Right cardiac atrium (tissue), 5 donors: ENCODE measurements at places on chromosomes 2 and 18. TPM values are rescaled to one million over a fixed set of nuclear protein-coding genes. Genes with fewer than 3 reads are reported as not detected.

CLK1 gene
- total RNA-seq = 48.0 TPM

DSG1 gene
- 1.4 TPM for total RNA-seq

- no peak for DNase-seq
Measured at GRCh38 chr2:100196786-100197494, 54.5 kb upstream of the AFF3 start.

- peak; percentile 56 for DNase-seq
Measured at GRCh38 chr2:239789711-239790110, 235.4 kb downstream of the NDUFA10 start.

DNA sequence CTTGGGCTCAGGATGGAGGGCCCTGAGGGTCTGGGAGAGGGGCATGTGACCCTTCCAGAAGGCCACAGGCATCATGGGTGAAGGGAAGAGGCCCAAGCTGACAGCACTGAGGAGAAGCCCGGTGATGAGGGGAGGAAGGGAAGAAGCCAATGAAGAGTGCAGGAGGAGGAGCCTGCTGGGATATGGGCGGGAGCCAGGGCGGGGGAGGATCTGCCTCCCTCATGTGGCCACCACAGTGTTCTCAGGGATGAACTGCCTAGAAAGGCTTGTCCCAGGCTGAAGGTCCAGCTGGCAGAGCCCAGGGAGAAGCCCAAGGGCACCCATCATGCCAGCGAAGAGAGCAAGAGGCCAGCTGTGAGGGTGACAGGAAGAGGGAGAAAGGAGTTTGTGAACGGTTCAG is 24.6 kb upstream of the PLB1 start:
- DNase-seq = no peak

DNA sequence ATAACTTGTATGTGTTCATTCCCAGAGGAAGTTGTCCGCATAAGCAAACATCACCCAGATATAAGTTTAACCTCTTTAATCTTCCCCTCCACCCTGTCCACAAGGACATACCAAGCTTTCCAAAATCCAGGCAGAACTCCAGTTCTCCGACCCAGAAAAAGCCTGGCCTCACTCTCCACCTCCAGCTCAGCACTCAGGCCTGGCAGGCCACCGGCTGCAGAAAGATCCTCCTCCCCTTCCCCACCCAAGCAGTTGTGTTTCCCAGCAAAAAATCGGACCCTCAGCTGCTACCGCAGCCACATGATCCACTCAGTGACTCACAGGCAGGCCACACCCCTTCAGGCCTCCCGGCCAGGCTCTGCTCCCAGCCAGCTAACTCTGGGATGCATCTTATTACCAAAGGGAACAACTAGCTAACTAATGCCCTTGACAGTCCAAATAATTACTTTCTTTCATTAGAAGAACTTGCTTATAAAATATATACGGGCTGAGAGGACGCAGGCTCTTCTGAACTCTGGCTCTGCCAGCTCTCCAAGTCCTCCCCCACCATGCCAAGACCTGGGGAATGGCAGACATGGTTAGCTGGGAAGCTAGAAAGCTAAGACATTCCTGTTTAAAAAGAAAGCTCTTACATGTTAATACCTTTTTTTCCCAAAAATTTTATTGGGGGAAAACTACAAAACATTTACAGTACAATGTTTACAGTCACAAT is 4.5 kb downstream of the ZFP36L2 start:
- peak; percentile 92 for DNase-seq

EHD3 gene
- total RNA-seq = 13.3 TPM

TGFA gene
- total RNA-seq = 0.59 TPM

SLC4A5 gene
- 0.29 TPM for total RNA-seq

PTPN2 gene
- total RNA-seq = 16.5 TPM

- peak; percentile 96 for DNase-seq
Measured at GRCh38 chr2:226835796-226836547, at the start of gene RHBDD1. TSS of gene RHBDD1 (plus strand) at chr2:226836054. CDS start at chr2:226864694, 28,640 bp downstream.

CNNM4 gene
- 24.9 TPM for total RNA-seq

GRCh38 chr2:15205562-15205961 is 355.6 kb downstream of the NBAS start:
- no peak for DNase-seq

DNA sequence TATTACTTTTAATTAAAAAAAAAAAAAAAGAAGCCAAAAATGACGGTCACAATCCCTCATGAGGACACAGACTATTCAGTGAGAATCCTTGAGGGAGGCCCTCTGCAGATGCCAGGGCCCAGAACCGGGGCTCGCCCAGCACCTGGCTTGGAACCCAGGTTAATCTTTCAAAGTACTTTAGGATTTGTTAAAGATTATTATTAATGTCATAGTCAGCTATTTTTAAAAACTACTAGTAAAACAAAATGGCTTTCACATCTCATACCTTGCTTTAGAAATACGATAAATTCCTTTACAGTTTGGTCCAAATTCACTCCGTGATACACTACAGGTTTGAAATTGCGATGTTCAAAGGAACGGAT is 27.1 kb downstream of the C2orf76 start:
- no peak for DNase-seq

ZAP70 gene
- 1.0 TPM for total RNA-seq

DNA sequence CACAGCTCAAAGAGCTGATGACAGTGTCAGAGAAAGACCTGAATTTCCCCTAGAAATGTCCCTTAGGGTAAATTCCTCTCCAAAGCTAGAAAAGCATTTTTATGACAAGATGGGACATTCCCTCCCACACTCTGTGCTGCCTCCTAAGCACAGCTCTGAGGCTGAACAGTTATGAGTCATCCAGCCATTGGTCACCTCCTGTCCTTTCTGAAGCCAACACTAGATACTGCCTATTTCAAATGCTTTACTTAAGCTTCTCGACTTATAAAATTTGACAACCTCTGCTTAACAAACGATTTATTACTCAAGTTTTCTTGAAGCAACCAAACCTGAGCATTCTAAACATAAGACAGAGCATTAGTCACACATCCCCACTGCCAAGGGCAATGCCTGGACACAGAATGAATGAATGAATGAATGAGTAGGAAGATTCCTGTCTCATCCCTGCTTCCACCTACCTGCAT is 35.4 kb downstream of the B4GALT6 start:
- DNase-seq = no peak

DNA sequence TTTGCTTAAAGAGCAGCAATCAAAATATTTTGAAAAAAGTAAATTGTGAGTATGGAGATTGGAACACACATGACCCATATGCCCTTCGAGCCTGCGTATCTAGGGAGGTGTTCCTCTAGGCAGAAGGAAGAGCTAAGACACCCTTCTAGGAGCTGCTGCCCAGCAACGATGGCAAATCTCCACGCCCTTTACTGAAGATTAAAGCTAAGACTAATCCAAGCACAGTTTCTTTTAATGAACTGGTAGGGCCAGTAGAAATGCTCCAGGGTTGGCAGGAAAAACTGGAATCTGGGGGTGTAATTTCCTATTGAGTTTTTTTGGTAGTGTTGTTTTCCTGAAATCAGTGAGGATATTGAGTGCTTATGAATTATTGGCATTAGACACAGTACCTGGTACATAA is 712 bp upstream of the SERPINB13 start:
- DNase-seq = no peak

GRCh38 chr2:30300456-30301221 is 69.3 kb downstream of the LBH start:
- DNase-seq = no peak

REG3A gene
- total RNA-seq = not detected

DNA sequence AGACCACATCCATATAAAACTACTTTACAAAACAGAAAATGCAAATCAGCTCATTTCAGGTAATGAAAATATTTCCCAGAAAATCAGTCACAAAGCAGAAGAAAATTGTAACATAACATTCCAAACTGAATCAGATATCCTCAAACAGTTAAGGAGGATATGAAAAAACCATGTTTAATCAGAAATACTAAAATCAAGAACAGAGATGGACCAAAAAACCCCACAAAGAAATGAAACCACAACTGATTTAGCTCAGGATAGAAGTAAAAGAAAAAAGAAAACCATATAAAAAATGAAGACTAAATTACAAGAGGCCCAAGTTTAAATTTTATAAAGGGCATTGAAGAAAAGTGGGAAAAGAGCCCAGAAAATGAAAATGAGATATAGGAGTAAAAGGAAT is 102.9 kb downstream of the RAB3GAP1 start:
- DNase-seq = no peak

DNA sequence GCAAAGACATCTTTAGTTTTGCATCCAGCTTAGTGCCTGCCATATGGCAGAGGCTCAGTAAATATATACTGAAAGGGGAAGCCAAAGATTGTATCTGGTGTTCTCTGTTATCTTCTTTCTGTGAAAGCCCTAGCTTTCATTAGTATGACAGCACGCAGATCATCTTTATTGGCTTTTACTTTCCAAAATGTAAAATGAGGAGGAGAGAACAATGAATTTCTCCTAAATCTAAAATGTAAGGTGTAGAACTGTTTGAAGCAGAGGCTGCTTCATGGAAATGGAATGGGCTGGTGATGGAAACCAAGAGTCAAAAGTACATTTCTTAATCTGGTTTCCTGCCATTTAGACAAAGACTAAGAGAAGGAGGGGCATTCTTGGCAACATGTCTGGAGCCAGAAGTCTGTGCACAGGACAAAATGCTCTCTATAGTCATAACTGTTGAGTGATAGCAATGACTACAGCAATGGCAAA is 1029.9 kb upstream of the PIK3C3 start:
- DNase-seq = no peak

HJURP gene
- not detected for total RNA-seq

GRCh38 chr2:110853516-110853915 is 121.1 kb downstream of the ACOXL start:
- DNase-seq = no peak

GRCh38 chr2:96763511-96764252 is 3.0 kb downstream of the CNNM4 start:
- no peak for DNase-seq

POTEI gene
- total RNA-seq = 3.0 TPM

GRCh38 chr18:13420969-13421686 is 202.6 kb downstream of the LDLRAD4 start:
- DNase-seq = no peak
